SK-N-SH (cell line): ENCODE measurements at places on chromosomes 2 and 18. TPM values are rescaled to one million over a fixed set of nuclear protein-coding genes. Genes with fewer than 3 reads are reported as not detected.
A peak's percentile ranks its signal among the peaks of the same experiment; 100 is the strongest.

DNA sequence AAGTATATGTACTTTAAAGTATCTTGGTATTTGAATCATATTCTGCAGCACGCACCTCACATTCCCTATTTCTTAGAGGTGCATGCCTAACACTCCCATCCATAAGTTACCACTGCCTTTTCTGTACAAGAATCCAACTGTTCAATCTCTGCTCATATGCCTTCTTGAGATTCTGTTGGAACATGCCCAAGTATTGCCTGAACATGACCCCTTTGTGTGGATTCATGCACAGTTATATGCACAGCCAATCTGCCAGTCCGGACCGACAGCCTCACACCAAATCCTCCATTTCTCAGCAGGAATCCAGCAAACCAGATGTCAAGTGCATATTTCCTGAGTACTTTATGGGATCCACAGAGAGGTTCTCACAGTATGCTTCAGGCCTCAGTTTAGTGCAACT is 222.0 kb downstream of the TMEM182 start:
- H3K36me3 ChIP-seq: no peaks in the 10 kb centered on the region
- no peaks in the 10 kb centered on the region; the same call in 1 of the 2 replicates for H3K27me3 ChIP-seq
- H3K4me1 ChIP-seq: no peaks in the 10 kb centered on the region

DNA sequence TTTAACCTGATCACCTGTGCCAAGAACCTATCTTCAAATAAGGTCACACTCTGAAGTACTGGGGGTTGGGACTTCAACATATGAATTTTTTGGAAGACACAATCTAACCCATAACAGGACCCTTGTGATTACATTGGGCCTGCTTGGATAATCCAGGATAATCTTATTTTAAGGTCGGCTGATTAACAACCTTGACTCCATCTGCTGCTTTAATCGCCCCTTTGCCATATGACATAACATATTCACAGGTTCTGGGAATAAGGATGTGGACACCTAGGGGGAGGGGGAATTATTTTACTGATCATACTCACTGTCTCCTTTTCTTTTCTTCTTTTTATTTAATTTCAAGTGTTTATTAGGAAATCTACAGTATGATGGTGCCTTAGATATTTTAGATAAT is 34.8 kb downstream of the CDH20 start:
- H3K27ac ChIP-seq: no peak overlapping the region
- H3K4me1 ChIP-seq: no peaks in the 10 kb centered on the region
- no peaks in the 10 kb centered on the region for H3K36me3 ChIP-seq
- DNase-seq: no peak

DNA sequence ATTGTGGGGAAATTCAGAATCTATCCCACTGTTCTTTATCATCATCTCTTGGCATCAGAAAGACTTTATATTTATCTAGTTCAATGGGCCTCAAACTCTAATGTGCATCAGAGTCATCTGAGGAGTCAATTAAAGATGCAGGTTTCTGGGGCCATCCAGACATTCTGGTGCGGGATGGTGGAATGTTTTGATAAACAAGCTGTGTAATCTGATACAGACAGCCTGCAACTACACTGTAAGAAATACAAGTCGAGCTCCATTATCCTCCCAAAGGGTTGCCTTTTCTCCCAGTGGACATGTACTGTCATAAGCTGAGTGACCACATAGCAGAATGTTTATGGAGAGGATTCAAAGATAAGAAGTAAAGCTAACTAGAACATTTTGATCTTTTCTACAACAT is 515.3 kb upstream of the DCC start:
- no peak overlapping the region for H3K27ac ChIP-seq
- no peak overlapping the region for H3K4me3 ChIP-seq
- DNase-seq: no peak
- H3K27me3 ChIP-seq: no peaks in the 10 kb centered on the region
- H3K36me3 ChIP-seq: no peaks in the 10 kb centered on the region
- peaks cover 2% of the 10 kb centered on the region for H3K4me1 ChIP-seq

- peaks cover 8% of the 10 kb centered on the region for H3K4me1 ChIP-seq
- no peak for DNase-seq
- H3K4me3 ChIP-seq: no peak overlapping the region
- H3K36me3 ChIP-seq: no peaks in the 10 kb centered on the region
These were observed 1.1 kb upstream of the NYAP2 start for GRCh38 chr2:225398372-225398771.

DNA sequence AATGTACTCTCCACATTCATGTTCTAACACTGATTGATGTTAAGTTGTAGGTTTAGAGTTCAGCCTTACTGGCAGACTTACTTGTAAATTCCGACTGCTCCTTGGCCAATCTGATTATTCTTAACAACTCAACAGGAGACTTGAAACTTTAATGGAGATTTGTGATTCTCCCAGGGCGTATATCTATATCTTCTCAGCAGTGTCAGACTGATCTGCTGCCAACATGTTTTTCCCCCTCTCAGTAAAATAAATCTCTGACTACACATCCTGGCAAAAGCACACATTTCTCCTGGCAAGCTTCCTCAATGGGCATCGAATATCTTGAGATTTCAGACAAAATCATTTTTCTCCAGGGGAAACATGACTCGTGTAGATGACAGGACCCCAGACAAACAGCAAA is 1041.2 kb downstream of the DPP10 start:
- H3K27me3 ChIP-seq: no peaks in the 10 kb centered on the region
- no peak overlapping the region for H3K27ac ChIP-seq
- H3K36me3 ChIP-seq: no peaks in the 10 kb centered on the region
- no peak for DNase-seq
- no peak overlapping the region for H3K4me3 ChIP-seq

DNA sequence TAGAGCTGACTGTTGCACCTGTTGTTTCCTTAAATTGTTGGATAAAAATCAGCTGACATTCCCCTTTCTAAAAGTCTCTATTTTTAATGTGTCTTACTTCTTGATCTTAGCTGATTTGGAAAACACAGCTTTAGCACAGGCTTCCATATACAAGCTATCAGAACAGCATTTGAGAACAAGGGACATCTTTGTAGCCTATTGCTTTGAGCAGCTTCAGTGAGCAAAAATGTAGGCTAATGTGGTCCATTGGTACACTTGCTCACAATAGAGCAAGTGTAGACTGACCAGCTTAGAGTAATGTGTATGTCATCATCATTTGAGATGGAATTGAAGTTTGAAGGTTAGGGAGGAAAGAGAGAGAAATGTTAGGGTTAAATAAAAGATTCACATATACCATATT is 7.0 kb downstream of the INPP1 start:
- peaks cover 16% of the 10 kb centered on the region for H3K4me1 ChIP-seq
- no peak for DNase-seq
- no peak overlapping the region for H3K27ac ChIP-seq
- H3K36me3 ChIP-seq: no peaks in the 10 kb centered on the region
- H3K4me3 ChIP-seq: no peak overlapping the region

GRCh38 chr2:196798980-196799379 is 503 bp downstream of the GTF3C3 start:
- peak overlapping the region; percentile 78 for H3K4me3 ChIP-seq
- H3K27me3 ChIP-seq: no peaks in the 10 kb centered on the region
- H3K4me1 ChIP-seq: peaks cover 6% of the 10 kb centered on the region
- peak; percentile 12 for DNase-seq

- no peaks in the 10 kb centered on the region for H3K36me3 ChIP-seq
- H3K27me3 ChIP-seq: no peaks in the 10 kb centered on the region
- no peak overlapping the region for H3K4me3 ChIP-seq
These were observed 146.4 kb upstream of the SPATS2L start for GRCh38 chr2:200159829-200160781.

- H3K27ac ChIP-seq: no peak overlapping the region
- DNase-seq: no peak
- H3K4me3 ChIP-seq: no peak overlapping the region
- H3K4me1 ChIP-seq: no peaks in the 10 kb centered on the region; the same call in 1 of the 2 replicates
- no peaks in the 10 kb centered on the region for H3K36me3 ChIP-seq
- no peaks in the 10 kb centered on the region for H3K27me3 ChIP-seq
These were observed 11.4 kb upstream of the PER2 start for GRCh38 chr2:238299803-238300202.

GRCh38 chr2:120425014-120425413 is 79.1 kb downstream of the INHBB start:
- peaks cover 39% of the 10 kb centered on the region for H3K27me3 ChIP-seq
- H3K4me1 ChIP-seq: no peaks in the 10 kb centered on the region
- no peak overlapping the region for H3K27ac ChIP-seq
- H3K36me3 ChIP-seq: no peaks in the 10 kb centered on the region
- no peak overlapping the region for H3K4me3 ChIP-seq
- DNase-seq: no peak

GRCh38 chr18:77512152-77512551 is 262.5 kb downstream of the GALR1 start:
- H3K4me3 ChIP-seq: no peak overlapping the region
- DNase-seq: no peak

DNA sequence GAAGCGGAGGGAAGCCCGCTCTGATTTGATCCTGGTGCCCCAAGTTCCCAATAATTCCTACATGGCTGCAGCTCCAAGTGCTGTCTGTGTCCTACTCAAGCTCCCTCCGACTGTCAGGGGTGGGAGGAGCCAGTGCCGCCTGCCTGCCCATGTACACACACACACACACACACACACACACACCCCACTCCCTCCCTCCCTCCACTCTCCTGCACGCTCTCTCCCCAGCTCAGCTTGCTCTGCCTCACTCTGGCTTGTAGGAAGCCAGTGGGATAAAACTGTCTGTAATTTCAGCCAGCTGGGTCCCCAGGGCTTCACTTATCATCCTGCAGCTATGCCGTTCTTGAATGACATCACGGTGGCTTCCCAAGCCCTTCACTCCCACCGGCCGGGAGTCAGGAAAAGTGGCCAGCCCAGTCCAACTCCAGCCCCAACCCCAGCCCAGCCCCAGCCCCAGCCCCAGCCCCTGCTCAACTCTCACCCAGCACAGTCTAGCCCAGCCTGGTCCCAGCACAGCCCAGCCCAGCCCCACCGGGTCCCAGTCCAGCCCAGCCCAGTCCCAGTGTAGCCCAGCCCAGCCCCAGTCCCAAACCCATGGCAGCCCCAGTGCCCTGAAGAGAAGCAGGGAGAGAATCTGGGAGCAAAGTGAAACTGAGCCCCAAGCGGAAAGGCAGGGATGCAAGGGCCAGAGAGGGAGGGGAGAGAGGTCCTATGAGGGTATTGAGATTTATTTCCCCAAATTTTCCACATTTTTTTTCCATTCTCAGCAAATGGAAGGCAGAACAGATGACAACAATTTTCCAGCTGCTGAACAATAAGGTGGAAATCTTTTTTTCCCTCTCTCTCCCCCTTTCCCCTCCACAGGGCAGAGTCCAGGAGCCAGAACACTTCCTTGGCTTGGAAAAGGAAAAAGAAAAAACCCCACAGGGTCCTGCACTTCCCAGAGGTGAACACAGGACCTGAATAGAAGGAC is 144.0 kb downstream of the TNS1 start:
- H3K4me3 ChIP-seq: no peak overlapping the region
- peak overlapping the region; percentile 43 for H3K27ac ChIP-seq
- H3K4me1 ChIP-seq: peaks cover 7% of the 10 kb centered on the region; the same call in 1 of the 2 replicates
- no peaks in the 10 kb centered on the region for H3K27me3 ChIP-seq
- peak; percentile 89 for DNase-seq

DNA sequence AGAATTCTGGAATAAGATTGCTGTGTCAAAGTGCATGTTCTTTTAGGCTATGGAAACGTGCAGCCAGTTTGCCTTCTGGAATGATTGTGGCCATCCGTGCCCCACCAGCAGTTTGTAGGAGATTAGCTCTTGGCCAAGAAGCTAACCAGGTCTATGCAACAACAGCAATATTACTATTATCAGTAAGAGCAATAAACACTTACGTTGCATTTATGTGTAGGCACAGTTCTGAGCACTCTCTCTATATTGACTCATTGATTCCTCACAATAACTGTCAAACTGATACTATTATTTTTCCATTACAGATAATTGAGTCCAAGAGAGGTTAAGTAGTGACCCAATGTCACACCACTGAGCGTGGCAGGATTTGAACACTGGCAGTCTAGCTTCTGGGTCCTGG is 186.4 kb downstream of the DYSF start:
- no peak for DNase-seq
- H3K4me1 ChIP-seq: no peaks in the 10 kb centered on the region
- no peak overlapping the region for H3K27ac ChIP-seq

DNA sequence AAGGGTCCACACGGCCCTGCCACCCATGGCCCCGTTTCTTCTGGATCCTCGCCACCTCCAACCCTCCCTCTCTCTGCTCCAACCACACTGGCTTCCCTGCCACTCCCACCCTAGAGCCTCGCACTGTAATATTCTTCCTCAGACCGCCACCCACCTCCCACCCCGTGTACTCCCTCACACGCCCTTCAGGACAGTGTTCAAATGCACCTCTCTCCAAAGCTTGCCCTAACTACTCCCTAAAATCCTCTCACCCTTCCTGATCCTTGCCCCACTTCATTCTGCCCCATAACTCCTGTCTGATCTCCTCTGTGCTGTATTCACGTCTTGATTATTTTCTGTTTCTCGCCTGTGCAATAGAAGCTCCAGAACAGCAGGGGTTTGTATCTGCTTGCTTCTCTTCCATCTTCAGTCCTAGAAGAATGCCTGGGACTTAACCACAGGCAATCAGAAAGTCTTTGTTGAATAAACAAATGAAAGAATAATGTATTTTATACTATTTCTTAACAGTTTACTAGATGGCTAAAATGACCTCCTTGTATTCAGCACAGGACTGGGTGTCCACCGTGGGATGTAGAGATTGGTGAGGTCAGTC is 25.5 kb downstream of the EPB41L3 start:
- no peak overlapping the region for H3K27ac ChIP-seq
- H3K4me1 ChIP-seq: no peaks in the 10 kb centered on the region; the same call in 1 of the 2 replicates
- no peaks in the 10 kb centered on the region for H3K36me3 ChIP-seq
- no peak for DNase-seq
- H3K27me3 ChIP-seq: no peaks in the 10 kb centered on the region
- no peak overlapping the region for H3K4me3 ChIP-seq

DNA sequence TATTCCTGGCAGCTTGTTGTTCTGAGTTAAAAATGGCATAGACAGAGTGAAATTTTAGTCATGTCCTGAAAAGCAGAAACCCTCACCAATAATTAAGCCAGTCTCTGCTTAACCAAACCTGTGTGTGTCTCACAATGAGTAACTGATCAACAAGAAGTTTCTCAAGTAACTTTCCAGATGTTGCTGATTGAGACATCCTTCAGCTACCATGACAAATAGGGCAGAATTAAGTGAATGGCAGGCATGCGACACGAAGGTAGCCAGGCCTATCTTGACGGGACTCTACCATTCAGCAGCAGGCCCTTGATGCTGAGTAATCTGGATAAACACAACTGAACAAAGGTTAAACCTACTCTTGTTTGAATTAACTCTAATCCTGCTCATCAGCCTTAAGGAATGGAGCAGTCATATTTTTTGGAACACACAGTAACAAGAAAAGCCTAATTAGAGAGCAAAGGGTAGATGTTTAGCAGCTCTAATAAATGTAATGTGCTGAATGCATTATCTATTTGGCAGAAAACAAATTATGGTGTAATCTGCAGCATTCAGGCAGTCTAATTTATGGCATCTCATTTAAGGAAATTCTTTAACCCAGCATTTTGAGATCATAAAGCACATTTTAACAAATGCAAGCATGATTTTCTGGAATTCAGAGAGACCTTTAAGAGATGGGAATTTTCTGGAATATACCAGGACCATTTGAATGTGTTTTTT is 159.5 kb upstream of the EPHA4 start:
- no peak overlapping the region for H3K4me3 ChIP-seq
- H3K27ac ChIP-seq: no peak overlapping the region
- no peaks in the 10 kb centered on the region for H3K36me3 ChIP-seq
- no peaks in the 10 kb centered on the region for H3K4me1 ChIP-seq

Gene SCRN3
- 14.7 and 19.5 TPM in 2 replicates for polyA plus RNA-seq

Gene NXPH2
- not detected in 2 replicates for polyA plus RNA-seq

Gene CD28
- 0.05 and 0.13 TPM in 2 replicates for polyA plus RNA-seq

Gene TUBB8B
- polyA plus RNA-seq: not detected in 2 replicates

Gene DHRS9
- polyA plus RNA-seq: not detected in 2 replicates

Gene SIX2
- 0.45 and 0.76 TPM in 2 replicates for polyA plus RNA-seq

Gene NMS
- not detected in 2 replicates for polyA plus RNA-seq

Gene ACVR1C
- 0.03 TPM in 1 of 2 replicates, not detected in the other for polyA plus RNA-seq

Gene MAP3K19
- polyA plus RNA-seq: not detected in 2 replicates

Gene FLACC1
- 0.35 and 0.44 TPM in 2 replicates for polyA plus RNA-seq

Gene PSMD14
- 50.4 and 68.2 TPM in 2 replicates for polyA plus RNA-seq

Gene LRRC30
- polyA plus RNA-seq: not detected in 2 replicates

Gene DNAH7
- polyA plus RNA-seq: 0.70 and 1.2 TPM in 2 replicates

Gene IL1F10
- not detected in 2 replicates for polyA plus RNA-seq
